ENCODE measurements at places on chromosomes 11 and 22. TPM values are rescaled to one million over a fixed set of nuclear protein-coding genes. Genes with fewer than 3 reads are reported as not detected.

Gene OR52I2
- not detected for total RNA-seq

Gene FOLR3
- not detected for total RNA-seq

Gene C11orf42
- not detected for total RNA-seq

Gene DEFB131B
- not detected for total RNA-seq

Gene ACER3
- total RNA-seq = 28.2 TPM

Gene YPEL4
- total RNA-seq = 0.13 TPM

Data from epithelial cell of alveolus of lung (primary cell).